ENCODE measurements at places on chromosomes 16 and 17.
A peak's percentile ranks its signal among the peaks of the same experiment; 100 is the strongest.

DNA sequence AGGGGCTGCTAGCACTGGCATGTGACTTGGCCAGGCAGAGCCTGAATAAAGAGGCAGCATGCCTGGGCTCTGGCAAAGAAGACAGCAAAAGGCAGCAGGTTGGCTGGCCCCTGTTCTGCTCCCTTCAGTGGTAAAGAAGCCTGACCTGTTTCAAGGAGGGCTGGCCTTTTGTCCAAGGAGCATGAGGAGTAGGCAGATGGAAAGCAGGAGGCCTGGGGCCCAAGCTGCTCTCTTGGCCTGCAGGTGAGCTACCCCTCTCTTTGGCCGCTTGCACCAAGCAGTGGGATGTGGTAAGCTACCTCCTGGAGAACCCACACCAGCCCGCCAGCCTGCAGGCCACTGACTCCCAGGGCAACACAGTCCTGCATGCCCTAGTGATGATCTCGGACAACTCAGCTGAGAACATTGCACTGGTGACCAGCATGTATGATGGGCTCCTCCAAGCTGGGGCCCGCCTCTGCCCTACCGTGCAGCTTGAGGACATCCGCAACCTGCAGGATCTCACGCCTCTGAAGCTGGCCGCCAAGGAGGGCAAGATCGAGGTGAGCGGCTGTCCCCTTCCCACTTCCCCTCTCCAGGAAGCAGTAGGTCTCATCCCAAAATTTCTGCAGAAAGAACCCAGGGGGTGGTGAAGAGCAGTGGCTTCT, 8.0 kb downstream of the TRPV2 start:
- DNase-seq = no peak

DNA sequence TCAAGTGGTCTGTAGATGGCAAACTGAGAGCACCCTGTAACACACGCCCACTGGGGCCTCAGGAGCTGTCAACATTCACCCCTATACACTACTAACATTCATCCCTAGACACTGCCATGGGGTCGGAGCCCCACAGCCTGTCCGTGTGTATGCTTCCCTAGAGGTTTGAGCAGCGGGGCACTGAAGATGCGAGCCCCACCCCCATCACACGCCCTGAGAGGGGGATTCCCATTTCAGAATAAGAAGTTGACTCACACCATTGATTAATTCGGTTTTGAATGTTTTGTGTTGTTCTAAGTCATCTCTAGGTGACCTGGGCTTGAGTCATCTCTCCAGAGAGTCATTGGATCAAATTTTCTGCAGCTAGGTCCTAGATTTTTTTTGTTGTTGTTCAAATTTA, 37.3 kb upstream of the MMD start:
- no peak for DNase-seq

- no peak for DNase-seq
Observed at GRCh38 chr16:83681381-83681956, 126.3 kb upstream of the HSBP1 start.

DNA sequence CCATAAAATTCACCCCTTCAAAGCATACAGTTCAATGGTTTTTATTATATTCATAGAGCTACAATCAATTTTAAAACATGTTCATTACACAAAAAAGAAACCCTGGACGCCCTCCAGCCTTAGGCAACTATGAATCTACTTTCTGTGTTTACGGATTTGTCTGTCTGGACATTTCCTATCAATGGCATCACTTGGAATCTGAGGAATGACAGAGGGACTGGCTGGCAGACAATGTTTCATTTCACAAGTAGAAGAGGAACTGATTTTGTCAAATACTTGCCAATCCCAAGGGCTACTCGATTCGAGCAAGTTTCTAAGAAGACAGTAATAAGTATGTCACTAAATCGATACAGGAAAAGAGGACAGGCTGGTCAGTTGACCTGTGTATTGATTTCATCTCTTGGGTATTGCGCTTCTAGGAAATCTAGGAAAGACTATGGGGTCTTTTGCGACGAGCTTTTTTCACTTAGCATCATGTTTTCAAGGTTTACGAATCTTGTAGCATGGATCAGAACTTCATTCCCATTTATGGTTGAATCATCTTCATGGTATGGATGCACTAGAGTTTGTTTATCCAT, 56.6 kb downstream of the RGS9 start:
- DNase-seq = no peak

GRCh38 chr17:51718983-51719382, 439.5 kb downstream of the CA10 start:
- no peak for DNase-seq

- DNase-seq = no peak
Observed at GRCh38 chr16:88131256-88131655, 180.0 kb downstream of the BANP start.

DNA sequence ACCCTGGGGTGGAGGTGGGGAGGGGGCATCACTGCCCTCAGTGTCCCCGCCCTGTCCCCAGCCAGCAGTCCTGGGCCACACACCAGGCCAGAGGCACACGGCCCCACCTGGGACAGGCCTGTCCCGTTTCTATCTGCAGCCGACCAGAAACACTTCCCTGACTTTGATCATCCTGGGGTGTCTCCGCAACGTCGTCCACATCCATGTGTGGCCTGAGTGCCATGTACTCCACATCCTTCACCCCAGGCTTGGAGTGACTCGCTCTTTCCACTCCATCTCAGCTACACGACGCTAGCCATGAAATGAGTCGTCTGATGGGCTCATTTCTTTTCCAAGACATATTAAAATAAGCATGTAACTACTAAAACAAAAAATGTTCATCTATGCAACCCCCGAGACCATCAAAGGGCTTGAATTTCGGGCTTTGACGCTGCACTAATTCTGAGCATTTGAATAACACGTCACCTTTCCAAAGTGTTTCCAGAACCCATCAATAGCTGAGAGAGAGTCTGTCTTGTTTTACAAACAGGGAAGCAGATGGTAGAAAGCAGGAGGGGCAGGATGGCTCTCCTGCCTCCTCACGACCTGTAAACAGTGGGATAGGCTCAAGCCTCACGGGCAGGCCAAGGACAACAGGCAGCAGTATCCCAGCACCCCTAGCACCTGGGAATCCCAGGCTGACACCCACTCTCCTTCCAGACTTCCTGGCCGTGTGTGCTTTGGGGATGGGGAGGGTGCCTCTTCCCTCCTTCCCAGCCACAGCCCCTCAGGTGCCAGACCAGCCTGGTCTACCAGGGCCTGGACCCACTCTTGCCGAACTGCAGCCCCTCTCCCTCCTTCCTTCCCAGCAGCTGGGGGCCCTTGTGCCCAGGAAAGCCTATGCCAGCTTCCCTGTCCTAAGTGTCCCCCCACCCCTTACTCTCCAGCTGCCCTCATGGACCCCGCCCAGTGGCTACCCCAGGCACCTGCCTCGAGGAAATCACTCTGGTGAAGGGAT, 20.0 kb upstream of the RASD1 start:
- DNase-seq = no peak

GRCh38 chr17:57649731-57650484, 95.2 kb downstream of the CCDC182 start:
- DNase-seq = no peak

DNA sequence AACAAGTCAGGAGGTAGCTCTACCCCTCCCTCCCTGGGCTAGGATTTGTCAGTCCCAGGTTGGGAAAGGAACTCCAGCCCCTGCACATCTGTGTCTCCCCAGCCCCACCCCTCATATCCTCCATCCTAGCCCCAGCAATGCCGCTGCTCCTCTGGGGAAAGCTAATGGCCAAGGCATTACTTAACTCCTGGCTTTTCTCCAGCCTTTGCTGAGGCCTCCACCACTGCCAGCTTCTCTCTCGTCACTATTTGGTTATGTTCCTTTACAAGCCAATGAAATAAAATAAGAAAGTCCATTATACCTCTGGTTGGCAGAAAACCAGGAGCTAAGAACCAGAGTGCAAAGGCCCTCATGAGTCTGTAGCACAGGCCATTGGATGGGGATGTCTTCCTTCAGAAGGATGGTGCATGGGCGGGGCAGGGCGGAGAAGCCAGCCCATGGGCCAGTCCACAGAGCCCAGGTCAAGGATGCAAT, 171.0 kb downstream of the CCDC182 start:
- DNase-seq = no peak

DNA sequence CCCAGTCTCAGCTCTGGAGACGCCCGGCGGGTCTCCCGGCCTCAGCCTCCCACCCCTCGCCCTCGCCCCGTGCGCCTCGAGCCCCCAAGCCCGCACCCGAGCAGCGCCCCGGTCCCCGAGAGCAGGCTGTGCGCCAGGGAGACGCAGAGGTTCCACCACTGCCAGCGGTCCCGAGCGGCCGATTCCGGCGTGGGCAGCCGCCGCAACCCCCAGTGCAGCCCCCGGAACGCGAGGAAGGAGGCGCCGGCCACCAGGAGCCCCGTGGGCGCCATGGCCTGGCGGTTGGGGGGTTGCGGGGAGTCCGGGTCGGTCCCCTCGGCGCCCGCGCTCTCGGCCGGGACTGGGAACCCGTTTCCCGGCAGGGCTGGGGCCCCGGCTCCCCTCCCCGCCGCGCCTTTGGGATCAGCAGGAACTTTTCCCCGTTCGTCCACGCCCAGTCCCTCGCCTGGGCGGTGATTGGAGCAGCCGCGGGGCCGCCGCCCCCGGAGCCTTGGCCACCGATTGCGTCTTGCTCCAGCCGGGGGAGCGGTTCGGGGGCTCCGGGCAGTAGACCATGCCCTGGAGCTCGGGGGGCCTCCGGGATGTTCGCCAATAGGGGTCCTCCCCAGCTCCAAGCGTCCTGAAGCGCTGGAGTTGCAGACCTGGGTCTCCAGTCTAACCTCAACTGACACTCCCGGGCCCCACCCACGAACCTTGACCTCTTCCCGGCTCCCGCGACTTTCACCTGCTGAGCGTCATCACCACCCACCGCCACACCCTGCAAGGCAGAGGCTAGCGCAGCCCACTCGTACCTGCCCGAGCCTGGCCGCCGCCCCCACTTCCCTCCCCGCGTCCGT, at the start of gene TLCD2:
Gene TLCD2, minus strand, starts transcription at position 407 of the 836 bp plus-strand sequence. Its CDS starts 135 bp downstream, at position 272.
- DNase-seq = peak; percentile 0

- DNase-seq = no peak
Observed at GRCh38 chr17:3556916-3557767, 470 bp downstream of the TRPV3 start.

DNA sequence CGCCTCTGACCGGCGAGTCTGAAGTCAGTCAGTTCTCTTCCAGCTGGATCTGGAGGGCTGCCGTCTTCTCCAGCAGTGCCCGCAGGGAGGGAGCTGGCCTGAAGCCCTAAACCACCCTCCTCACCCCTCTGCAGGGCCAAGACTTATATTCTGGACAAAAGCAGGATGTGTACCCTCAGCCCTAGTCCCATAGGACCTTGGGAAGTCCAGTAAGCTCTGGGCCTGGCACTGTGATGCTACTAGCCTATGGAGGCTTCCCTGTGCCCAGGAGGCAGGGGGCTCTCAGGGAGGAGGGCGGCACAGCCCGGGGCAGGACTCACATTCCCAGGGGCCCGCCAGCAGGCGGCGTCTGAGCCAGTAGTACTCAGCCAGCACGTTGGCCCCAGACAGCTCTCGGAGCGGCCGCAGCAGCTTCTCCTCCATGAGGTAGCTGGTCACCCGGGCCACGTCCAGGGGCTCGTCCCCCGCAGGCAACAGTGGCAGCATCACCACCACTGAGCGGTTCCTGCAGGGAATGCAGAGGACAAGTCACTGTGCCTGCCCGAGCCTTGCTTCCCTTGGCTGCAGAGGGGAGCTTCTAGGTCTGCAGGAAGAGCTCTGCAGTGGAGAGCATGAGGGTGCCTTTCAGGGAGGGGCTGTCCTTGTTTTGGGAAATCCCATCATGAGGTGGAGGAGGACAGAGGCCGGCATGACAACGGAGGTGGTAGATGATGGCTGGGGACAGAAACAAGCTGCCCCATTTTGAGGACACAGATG, 41.7 kb downstream of the RMI2 start:
- DNase-seq = no peak

GRCh38 chr16:53636978-53637377, 66.7 kb downstream of the RPGRIP1L start:
- DNase-seq = no peak
